ENCODE measurements at places on chromosomes 12 and 14. TPM values are rescaled to one million over a fixed set of nuclear protein-coding genes. Genes with fewer than 3 reads are reported as not detected.

Gene SERPINA10
- not detected for total RNA-seq

Gene TAS2R9
- total RNA-seq, result not detected

Gene PSMA6
- 176 TPM for total RNA-seq

Gene EML5
- total RNA-seq, result 0.15 TPM

Gene TPH2
- total RNA-seq, result not detected

Gene GLIPR1L1
- total RNA-seq, result not detected

Gene PRIM1
- total RNA-seq, result 4.8 TPM

Gene RFLNA
- total RNA-seq, result 0.50 TPM

Gene AGAP2
- 9.6 TPM for total RNA-seq

Gene TROAP
- not detected for total RNA-seq

Gene FLRT2
- 9.8 TPM for total RNA-seq

All from psoas muscle (tissue), 8 donors.